Adipocyte (in vitro differentiated cells): ENCODE measurements at places on chromosomes 5 and 9.

DNA sequence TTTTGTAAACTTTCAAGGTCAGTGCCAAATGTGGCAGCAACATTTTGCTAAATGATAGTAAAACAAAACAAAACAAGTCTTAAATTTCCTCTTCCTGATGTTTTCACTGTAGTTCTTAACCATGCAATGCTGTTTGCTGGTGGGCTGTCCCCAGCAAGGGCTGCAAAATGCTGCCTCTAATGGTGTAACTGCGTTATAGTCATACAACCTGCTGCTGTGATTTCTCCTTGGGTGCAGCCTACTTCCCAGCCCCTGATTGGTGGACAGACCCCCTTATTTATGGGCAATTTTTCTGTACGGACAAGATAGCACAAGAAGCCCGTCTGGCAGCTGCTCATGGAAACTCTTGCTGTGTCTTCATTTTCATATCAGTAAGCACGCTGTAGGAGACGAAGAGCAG, 26.6 kb upstream of the PIP5K1B start:
- no peak for DNase-seq

DNA sequence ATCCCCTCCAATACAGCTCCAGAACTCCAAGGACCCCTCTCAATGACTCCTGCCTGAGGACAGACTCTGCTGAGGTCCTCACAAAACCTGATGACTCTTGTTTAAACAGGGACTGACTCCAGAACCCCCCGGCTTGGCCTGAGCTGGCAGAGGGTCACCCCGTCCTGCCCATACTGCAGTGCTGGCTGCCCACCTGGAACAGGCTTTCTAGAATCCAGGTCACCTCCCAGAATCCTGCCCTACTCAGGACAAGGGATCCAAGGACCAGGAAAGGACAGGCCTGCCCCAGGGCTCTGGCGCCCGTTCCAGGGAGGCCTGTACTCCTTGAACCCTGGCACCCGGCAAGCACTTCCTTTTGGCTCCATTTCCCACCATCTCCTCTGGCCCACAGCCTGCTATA, 22.2 kb downstream of the RALGDS start:
- no peak for DNase-seq

- no peak for DNase-seq
These were observed 73.4 kb upstream of the MELK start for GRCh38 chr9:36499174-36499890.

GRCh38 chr9:94514722-94515121, 40.2 kb upstream of the PCAT7 start:
- DNase-seq, result no peak

DNA sequence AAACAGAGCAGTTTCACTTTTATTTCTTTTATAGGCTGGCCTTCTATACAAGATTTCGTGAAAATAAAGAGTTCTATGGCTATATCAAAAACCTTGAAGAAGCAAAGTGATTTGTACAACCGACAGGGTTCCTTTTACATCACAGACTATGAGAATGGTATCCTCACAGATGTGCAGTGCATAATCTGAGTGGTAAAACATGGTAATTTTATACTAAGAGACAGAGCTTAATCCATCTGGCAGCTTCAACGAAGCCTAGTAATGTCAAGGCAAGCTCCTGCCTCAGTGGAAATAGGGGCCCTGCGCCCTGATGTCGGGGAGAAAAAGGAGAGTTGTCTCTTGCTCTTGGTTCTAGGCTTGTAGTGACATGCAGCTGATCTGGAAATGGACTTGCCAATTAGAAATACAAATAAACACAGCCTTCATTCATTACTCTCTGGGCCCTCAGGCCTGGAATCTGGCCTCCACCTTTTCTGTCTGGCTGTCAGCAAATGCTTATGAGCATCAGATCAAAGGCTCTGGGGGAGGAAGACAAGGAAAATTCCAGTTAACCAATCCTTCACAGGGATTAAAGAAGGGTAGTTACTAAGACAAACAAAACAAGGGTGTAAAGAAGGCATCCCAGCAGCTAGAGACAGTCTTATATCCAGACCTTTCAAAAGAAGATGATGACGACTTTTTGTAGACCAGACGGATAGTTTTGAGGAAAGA, 33.6 kb upstream of the TRIM32 start:
- DNase-seq, result peak; percentile 39

GRCh38 chr9:83285445-83286225, 222.7 kb upstream of the RASEF start:
- DNase-seq, result no peak

DNA sequence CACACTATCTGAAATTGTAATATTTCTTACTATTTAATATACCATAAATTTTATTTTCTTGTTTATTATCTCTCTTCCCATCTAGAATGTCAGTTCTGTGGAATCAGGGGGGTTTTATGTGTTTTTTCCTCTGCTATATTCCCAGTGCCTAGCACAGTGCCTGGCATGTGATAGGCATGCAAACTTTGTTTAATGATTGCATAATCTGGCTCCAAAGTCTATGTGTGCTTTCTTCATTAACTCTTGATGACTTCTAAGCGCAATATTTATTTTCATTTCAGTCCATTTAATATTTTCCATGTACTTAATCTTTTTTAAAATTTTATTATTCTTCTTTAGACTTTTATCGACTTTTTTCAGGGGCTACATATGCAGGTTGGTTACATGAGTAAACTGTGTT, 60.4 kb upstream of the CDK5RAP2 start:
- no peak for DNase-seq

GRCh38 chr5:4584982-4585381, 555.1 kb upstream of the ADAMTS16 start:
- no peak for DNase-seq

- no peak for DNase-seq
These were observed 98.2 kb downstream of the CETN3 start for GRCh38 chr5:90311401-90311800.

GRCh38 chr9:26539867-26540493, 352.6 kb downstream of the CAAP1 start:
- no peak for DNase-seq

- DNase-seq, result no peak
These were observed 65.2 kb upstream of the PTPRD start for GRCh38 chr9:10678010-10678409.

DNA sequence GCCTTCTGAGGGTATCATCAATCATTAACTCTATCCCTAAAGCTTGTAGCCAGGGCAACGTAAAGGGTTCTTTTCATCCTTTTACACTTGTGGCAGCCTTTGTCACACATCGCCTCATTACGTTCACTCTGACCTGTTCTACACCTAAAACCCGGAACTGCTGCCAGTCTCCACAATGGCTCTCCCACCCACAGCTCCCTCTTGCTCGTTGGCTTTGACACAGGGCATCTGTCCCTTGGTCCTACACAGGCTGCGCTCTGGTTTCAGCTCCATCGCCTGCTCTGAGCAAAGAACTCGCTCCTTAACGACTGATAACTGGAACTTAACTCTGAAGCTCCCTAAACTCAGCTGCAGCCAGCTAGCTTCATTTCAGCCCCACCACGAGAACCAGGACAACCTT, 112.8 kb upstream of the CTNND2 start:
- DNase-seq, result no peak

GRCh38 chr5:21087766-21088165, 1099.8 kb upstream of the CDH18 start:
- DNase-seq, result no peak

DNA sequence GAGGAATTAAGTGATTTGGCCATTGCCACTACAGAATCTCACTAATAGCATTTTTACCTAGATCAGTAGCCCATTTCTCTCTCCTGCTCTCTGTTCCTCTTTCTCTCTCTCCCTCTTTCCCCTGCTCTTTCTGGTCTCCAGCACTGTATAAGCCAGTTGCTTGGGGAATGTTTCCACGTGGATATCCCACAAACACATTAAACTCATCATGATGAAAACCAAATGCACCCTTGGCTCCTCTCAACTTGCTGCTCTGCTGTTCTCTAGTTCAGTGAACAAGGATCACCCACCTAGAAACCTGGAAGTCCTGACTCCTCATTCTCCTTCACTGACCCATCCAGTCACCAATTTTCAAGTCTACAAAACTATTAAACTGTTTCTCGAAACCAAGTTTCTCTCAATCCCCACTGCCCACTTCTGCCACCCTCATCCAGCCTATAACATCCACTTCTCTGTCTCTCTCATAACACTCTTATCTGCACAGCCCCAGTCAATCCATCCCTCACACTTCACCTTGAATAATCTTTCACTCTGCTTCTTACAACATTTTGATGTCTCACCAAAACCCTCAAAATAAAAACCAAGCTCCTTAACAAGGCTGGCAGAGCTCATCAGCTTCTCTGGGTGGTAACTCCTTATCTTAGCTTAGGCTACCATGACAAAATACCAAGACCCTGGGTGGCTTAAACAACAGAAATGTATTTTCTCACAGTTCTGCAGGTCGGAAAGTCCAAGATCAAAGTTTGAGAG, 79.3 kb downstream of the ARL15 start:
- DNase-seq, result no peak

- peak; percentile 47 for DNase-seq
These were observed 50.8 kb downstream of the ALDH7A1 start for GRCh38 chr5:126544087-126544740.

GRCh38 chr9:129140397-129141065, 29.3 kb downstream of the PTPA start:
- DNase-seq, result peak; percentile 58

- no peak for DNase-seq
These were observed 6.2 kb downstream of the LNPEP start for GRCh38 chr5:96942078-96942477.
